ENCODE measurements at places on chromosomes 13 and 19. TPM values are rescaled to one million over a fixed set of nuclear protein-coding genes. Genes with fewer than 3 reads are reported as not detected.

DNA sequence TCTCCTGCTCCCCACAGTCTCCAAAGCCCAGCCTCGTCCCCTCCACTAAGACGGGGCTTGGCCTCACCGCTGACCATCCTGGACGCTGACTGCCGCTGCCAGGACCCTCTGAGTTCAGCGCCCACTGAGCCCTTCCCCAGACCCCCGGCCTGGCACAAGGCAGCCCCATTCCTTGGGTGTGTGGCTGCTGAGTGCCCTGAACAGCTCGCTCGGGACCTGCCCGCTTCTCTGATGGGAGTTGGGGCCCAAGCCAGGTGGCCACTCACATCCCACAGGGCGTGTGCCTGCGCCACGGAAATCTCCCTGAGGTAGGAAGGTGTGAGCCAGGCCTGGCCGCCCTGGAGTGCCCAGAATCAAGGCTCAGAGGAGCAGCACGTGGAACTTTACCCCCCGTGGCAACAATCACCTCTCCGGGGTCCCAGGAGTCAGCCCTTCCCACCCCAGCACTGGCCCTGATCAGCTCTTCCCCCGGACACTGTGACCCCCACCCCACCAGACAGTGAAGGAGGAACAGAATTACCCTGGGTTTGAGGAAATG lies 20.8 kb downstream of the C13orf46 start:
- no peak for DNase-seq

DNA sequence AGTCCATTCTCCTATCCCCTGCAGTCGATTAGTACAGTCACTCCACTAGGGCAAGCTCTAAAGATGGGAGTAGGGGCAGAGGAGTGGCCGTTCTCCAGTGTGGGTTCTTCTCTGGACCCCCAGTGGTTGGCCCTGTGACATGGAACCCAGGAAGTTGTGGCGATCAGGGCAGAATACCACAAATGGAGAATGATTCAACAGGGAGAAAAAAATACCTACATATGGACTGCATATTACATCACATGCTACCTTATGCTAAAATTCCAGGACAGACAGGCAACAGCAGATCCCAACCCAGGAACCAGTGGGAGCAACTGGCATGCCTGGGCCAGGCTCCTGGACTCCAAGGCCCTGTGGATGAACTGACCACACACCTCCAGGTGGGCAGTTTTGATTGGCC lies 20.4 kb downstream of the POU2F2 start:
- DNase-seq, result no peak

- no peak for DNase-seq
Observed at GRCh38 chr13:26919311-26919710, 158.7 kb upstream of the GPR12 start.

DNA sequence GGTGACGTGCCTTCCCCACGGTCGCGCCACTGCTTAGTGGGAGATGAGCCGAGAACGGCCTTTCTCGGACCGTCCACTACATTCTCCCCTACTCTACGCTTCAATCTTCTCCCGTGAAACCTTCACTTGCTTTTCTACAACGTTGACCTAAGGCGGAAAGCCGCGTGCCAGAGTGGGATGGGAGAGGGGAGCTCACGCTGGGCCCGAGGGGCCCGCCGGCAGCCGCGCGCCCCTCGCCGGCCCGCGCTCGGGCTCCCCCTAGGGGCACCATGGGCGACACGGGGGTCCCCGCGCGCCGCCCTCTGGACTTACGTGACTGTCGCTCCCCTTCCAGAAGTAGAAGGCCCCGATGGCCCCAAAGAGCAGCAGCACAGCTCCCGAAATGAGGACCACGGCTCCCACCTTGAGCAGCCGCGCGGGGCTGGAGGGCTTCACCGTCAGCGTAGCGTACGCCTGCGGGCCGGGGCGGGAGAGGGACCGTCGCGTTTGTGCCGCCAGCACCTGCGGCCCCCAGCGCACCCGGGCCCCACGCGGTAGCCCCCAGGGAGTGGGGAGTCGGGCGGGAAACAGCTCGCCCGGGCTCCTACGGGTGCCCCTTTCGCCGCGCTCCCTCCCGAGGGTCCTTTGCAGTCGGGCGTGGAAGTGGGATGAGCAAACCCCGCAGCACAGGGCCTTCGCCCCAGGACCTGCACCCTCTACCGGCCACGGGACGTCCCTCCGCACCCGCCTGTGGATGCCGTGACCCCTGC lies 727 bp downstream of the CNMD start:
- peak; percentile 3 for DNase-seq

GRCh38 chr13:74966275-74966674 lies 515.7 kb downstream of the TBC1D4 start:
- DNase-seq, result no peak

GRCh38 chr19:38135150-38135998 lies 88.6 kb downstream of the DPF1 start:
- peak; percentile 25 for DNase-seq

- no peak for DNase-seq
Observed at GRCh38 chr13:39956036-39956435, 300.6 kb downstream of the COG6 start.

GRCh38 chr19:32349724-32350470 lies 4.5 kb downstream of the ZNF507 start:
- no peak for DNase-seq

DNA sequence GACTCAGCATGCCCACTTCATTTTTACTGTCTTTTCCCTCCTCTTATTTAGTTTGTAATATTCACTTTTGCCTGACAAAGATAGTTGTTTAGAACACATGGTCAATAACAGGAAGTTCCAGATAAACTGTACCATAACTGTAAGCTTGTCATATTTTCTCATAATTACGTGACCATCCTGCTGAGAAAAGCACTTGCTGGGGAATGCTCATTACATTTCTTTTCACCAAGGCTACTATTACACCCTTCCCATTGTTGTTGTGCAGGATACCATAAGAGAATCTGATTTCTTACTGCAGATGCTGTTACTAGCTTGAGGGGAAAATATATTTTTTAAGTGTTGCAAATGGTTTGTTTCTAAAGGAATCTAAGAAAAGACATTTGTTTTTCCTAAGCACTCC lies 111.7 kb upstream of the SLITRK6 start:
- DNase-seq, result no peak

DNA sequence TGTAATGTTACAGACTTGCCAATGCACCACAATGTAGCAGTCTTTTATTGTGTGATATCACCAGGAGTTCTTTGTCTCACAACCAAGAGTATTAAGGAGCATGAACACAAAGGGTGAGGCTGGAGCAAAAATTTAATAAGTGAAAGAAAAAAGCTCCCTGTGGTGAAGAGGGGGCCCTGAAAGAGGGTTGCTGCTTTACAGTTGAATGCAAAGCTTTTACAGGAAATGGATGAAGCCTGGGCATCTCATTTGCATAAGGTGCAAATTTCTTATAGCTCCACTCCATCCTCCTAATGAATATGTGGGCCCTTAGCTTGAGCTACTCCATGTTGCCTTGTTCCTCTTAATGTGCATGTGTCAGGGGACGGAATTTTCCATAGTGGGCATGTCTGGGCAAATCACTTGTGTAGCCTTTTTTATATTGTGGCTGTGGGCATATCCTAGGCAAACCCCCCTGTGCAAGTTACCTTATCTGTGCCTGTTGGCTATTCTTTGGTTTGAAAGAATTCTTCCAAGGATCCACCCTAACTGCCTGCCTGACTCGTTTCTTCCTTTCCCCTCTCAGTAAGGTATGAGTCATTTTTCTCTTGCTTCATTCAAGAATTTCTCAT lies 45.3 kb upstream of the TRPC4 start:
- DNase-seq, result no peak

GRCh38 chr13:65965501-65965900 lies 1264.6 kb downstream of the PCDH9 start:
- peak; percentile 41 for DNase-seq

DNA sequence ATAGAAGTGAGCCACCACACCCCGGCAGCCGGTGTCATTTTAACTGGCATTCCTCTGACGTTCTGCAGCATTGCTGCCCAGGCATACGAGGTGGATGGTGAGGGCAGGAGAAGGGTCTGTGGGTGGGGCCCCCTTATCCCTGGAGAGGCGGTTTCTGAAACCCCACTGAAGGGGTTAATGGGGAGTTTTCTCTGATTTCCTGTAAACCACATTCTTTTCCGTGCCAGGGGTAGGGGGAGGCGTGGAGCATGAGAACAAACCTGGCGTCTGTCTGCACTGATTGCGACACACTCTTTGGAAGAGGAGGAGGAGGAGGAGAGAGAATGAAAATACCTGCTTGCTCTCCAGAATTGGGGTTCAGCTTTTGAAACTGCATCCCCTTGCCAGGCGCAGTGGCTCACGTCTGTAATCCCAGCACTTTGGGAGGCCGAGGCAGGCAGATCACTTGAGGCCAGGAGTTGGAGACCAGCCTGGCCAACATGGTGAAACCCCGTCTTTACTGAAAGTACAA lies 2.7 kb upstream of the C3 start:
- peak; percentile 46 for DNase-seq

DNA sequence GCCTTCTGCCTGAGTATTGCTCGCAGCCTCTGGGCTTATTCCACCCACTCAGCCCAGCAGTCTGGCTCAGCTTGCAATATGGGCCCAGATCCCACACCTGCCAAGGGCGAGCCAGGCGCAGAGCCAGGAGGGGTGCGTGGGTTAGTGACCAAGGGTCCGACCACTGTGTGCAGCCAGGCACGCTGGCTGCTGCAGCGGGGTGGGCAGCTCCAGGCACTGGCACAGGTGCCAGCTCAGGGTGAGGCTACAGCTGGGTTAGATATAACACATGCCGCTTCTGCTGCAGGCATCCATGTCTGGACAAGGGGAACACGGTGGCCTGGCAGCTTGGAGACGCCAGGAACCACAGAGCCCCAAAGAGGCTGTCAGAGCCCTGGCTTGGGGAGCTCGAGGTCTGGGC lies 12.6 kb upstream of the URAD start:
- no peak for DNase-seq

DNA sequence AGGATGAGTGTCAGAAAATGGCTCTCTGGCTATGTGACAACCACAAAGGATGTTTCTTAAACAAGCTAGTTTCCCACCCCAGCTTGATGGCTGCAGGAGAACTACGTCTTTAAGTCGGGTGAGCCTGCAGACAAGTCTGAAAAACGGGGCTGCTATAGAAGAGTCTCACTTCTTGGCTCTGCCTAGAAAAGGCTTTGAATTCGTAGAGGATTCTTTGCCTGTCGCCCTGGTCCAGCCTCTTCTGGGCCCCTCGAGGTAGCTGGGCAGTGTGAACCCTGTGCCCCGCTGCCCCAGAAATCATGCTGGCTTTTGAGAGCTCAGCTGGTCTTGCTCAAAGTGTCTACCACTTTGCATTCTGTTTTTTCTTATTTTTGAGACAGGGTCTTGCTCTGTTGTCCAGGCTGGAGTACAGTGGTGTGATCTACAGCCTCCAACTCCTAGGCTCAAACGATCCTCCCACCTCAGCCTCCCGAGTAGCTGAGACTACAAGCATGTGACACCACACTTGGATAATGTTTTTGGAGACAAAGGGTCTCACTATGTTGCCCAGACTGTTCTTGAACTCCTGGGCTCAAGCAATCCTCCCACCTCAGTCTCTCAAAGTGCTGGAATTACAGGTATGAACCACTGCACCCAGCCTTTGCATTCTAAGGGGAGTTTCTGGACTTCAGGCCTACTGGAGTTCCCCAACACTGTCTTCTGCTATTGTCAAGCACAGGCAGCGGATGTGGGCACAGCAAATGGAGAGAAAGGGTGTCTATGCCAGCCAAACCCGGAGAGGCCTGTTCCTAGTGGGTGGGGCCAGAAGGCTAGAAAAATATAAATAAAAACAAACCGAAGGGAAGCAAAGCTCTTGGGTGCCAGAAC lies 6.5 kb downstream of the CEBPA start:
- no peak for DNase-seq

GRCh38 chr19:38142176-38143035 lies 81.6 kb downstream of the DPF1 start:
- peak; percentile 63 for DNase-seq

The GATAD2A gene
- total RNA-seq, result 57.0 TPM

The FFAR3 gene
- not detected for total RNA-seq

The PHF11 gene
- 21.6 TPM for total RNA-seq

The S1PR4 gene
- total RNA-seq, result not detected

The PINLYP gene
- 3.5 TPM for total RNA-seq

The TEX29 gene
- not detected for total RNA-seq
